ENCODE measurements at places on chromosomes 16 and 17.

DNA sequence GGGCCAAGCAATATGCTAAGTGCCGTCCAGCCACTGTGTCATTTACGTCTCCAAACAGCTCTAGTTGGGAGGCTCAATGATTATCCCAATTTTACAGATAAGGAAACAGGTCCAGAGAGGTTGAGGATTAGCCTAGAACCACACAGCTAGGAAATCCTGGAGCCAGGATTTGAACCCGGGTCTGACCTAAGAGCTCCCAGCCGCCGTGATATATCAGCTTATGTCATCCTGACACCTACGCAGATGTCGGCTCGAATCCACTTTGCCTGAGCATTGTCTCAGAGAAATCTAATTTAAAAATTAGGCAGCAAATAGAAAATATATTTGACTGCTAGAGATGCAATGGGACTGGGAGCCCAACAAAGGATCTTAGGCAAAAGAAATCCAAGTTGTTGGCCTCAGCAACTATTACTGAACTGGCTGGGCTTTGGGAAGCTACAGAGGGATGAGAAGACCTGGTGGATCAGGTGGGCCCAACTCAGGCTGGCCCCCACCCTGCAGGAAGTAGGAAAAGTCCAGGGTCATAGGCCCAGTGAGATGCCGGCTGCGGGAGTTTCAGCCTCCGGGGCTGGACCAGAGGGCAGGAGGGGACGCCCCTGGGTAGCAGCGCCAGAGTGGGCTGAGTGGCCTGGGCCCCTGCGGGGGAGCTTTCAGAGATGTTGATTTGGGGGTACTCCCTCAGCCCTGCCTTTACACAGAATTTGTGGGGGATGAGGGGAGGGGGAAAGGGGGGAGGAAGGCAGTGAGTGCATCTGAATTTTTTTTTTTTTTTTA lies 35.1 kb upstream of the IL21R start:
- DNase-seq: no peak

- no peak for DNase-seq
Measured at GRCh38 chr16:4295581-4295980, 20.3 kb upstream of the GLIS2 start.

GRCh38 chr17:5032865-5033264 lies 2.4 kb downstream of the SLC52A1 start:
- DNase-seq: no peak

DNA sequence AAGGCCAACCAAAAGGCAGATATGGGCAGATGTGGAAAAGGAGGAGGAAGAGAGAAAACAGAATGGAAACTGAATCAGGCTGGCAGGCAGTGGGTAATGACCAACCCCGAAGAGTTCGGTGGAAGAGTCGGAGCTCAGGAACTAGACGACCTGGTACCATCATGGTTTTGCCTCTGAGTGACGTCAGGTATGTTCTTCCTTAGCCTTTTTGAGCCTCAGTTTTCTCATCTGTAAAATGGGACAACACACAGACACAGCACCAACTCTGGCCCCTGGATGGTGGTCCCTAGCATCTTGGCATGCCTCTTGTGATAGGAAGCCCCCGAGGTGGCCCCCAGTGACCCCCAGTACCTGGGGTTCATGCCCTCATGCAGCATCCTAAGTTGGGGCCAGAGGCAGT lies 37.2 kb upstream of the C16orf82 start:
- DNase-seq: no peak

GRCh38 chr17:2053380-2054261 lies 1.3 kb upstream of the HIC1 start:
- DNase-seq: peak; percentile 74

DNA sequence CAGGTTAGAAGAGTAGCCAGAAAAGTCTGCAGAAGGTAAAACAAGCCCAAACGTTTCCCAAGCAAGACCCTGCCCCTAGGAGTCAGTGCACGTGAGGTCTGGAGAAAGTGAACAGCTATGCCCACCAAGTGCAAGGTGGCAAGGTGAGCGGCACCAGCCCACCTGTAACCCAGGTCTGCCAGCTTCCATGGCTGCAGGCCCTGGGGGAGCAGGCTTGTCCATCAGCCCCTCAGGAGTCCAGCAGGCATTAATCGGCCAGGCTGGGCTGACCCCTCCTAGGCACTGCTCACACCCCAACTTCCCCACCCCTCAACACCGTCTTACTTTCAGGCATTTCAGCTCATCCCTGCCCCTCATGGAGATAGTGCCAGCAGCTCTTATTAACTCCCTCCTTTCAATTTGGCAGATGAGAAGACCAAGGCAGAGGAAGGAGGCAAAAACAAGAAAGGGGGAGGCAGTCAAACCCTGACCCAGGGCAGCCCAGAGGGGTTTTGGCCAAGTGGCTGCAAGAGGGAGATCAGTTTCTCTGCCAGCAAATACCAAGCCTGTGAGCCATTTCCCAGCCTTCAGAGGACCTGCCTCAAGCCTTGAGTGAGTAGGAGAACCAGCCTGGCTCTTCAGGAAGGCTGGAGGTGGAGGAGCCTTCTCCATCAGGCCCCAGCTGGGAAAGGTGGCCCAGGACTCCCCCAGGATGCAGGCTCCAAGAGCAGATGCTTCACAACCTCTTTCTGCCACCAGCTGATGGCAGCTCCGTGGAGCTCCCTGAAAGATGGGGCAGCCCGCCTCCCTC lies 14.7 kb downstream of the BEAN1 start:
- no peak for DNase-seq

- no peak for DNase-seq
Measured at GRCh38 chr16:48556913-48557351, 53.0 kb downstream of the N4BP1 start.

- no peak for DNase-seq
Measured at GRCh38 chr17:35536664-35537171, 760 bp downstream of the SLFN12L start.

- no peak for DNase-seq
Measured at GRCh38 chr16:68772030-68772681, 35.1 kb downstream of the CDH1 start.

- DNase-seq: peak; percentile 50
Measured at GRCh38 chr17:42333053-42333452, 44.8 kb downstream of the STAT5A start.

DNA sequence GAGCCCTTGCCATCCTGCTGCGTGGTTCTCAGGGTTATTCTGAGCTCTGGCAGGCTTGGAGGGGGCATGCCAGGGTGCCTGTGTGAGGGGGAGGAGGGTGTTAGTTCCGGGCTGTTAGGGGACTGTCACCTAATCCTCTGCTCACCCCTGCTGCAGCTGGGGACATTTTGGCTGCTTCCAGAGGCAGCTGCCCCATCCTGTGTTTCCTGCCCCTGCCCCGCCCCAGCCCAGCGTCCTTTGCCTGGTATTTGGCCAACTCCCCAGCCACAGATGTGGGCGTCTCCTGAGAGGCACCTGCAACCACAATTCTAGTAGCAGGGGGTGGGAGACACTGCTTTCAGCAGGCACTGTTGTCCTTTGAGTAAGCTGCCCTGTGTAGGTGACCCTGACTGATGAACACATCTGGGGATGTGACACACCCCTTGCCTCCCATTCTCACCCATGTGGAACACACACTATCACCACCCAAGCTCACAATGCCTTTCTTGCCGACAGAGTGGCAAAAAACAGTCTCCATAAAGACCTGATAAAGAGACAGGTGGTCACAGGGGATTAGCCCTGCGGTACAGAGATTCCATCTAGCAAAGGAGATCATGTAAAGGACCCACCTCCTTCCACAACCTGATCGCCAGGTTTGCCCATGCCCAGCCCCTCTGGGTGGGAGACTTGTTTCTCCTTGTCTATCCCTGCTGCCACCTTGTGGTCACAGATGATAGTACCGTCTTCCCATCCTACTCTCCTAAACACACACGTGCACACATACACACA lies at the start of gene CHRNE:
TSS of gene CHRNE (minus strand) at position 48 of the 768 bp plus-strand sequence. CDS start at position 13, 35 bp downstream.
- peak; percentile 76 for DNase-seq

- DNase-seq: no peak
Measured at GRCh38 chr17:75335315-75335714, 46.1 kb upstream of the SLC25A19 start.

DNA sequence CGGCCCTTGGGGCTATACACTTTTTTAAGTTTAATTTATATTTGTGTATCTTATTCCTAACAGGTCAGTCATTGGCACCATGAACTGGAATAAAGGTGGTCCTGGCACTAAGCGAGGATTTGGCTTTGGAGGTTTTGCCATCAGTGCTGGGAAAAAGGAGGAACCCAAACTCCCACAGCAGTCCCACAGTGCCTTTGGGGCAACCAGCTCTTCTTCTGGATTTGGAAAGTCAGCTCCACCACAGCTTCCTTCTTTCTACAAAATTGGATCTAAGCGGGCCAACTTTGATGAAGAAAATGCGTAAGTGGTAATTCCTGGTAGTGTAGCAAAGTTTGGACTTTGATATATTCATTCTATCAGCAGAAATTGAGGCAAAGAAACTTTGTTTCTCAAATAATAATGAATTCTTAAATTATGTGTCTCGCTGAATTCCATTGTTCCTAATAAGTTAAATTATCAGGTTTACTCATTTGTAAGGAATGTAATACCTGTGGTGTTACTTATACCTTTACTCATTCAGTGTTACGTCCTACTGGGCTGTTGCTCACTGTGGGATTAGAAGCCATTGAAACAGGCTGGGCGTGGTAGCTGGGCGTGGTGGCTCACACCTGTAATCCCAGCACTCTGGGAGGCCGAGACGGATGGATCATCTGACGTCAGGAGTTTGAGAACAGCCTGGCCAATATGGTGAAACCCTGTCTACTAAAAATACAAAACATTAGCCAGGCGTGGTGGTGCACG lies 13.2 kb downstream of the DDX42 start:
- DNase-seq: no peak

DNA sequence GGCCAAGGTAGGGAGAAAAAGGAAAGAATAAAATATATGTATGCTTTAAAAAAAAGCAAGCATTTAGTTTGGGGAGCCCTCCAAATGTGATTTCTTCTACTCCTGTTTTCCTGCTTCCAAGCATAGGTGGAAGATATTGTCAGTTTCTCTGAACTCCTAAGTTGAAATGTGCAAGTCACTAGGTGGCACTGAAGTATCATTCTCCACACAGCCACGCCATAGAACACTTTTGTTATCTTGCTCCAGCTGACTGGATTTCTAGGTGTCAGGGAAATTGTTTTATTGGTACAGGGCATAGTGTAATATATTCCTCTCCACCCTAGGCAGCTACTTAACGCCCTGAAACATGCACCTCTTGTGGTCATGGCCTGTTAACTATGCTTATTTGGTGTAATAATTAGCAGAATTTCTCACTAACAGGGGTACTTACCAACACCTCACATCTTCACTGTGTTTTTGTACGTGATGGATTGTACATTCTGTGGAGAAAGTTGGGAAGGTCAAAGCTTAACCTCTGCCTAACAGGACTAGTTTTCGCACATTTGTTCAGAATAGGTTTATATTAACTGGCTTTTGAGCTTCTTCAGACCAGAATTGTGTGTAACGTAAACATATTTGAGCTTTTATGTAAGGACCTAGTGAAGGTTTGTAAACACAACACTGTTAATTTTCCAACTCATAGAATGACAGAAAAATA lies 69.3 kb downstream of the FTO start:
- peak; percentile 41 for DNase-seq

GRCh38 chr16:60510941-60511340 lies 1525.3 kb downstream of the CDH8 start:
- no peak for DNase-seq

- no peak for DNase-seq
Measured at GRCh38 chr16:86567701-86568581, 1.3 kb downstream of the FOXC2 start.

DNA sequence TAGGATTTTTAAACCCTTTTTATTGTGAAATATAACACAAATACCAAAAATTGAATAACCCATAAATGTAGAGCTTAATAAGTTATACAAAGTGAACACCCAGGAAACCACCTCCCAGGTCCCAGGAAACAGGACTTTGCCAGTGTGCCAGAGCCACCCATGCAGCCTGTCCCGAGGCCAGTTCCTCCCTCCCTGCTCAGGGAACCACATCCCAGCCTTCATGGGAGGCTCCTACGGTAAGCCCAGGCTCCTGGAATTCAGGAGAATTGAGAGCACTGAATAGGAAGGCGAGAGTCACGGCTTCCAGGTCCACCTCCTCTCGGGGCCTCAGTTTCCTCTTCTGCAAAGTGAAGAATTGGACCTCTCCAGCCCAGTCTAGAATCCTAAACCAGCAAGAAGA lies 178.2 kb downstream of the TMEM132E start:
- DNase-seq: no peak

- DNase-seq: no peak
Measured at GRCh38 chr17:67441896-67442219, 64.8 kb downstream of the PITPNC1 start.

GRCh38 chr17:19750020-19750572 lies 2.0 kb upstream of the ALDH3A1 start:
- no peak for DNase-seq

DNA sequence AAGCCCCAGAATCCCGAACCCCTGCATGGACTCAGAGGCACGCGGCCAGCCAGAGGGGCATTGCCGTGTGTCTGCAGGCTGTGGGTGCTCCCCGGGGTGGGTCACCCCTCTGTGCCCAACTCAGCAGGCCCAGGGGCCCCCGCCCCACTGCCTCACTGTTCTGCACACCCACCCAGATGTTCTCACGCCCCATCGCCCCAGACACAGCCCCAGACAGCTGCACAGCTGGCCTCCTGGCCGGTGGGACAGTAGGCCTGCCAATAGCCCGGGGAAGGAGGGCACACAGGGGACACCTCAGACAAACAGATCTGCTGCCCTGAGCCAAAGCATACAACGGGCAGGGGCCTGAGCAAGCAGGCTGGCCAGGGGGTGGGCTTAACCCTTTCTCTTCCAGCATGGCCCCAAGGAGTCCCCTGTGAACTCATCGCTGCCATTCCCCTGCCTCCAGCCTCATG lies 27.6 kb upstream of the NXPH3 start:
- DNase-seq: no peak

GRCh38 chr16:75647112-75647491 lies 363 bp downstream of the KARS1 start:
- DNase-seq: no peak

DNA sequence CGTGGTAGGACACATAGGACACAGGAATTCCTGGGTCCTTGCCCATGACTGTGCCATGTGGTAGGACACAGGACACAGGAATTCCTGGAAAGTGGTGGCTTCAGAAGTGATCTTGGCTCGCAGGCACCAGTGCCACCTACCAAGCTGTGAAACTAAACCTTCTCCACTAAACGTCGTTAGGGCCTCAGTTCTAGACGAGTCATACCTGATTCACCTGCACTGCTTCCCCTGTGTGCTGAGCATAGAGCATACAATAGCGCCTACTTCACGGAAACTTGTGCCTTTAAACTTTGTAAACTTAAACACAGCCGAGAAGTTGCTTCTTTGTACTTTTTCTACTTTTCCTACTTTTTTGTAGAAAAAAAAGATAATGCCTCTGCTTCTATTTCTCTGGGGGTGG lies 4.8 kb downstream of the SOX8 start:
- no peak for DNase-seq

DNA sequence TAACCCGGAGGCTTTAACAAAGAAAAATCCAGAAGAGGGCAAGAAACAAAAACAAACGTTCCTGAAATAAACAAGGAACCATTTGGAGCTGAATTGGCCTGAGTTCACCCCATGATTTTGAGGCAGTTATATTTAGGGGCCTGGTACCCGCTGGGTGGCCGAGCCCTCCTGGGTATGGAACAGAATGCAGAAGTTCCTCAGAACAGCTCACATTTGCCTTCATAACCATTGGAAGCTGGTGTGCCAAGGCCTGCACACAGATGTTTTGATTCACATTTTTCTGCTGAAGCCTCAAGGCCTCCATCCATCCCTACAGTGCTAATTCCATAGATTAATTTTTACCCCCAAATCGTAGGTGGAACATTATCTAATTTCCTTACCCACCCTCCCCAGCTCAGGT lies 3.3 kb upstream of the ZFHX3 start:
- DNase-seq: no peak
